ENCODE measurements at places on chromosomes 1 and 21.

- no peak for DNase-seq
Observed at GRCh38 chr1:181166377-181167196, 78.1 kb downstream of the IER5 start.

DNA sequence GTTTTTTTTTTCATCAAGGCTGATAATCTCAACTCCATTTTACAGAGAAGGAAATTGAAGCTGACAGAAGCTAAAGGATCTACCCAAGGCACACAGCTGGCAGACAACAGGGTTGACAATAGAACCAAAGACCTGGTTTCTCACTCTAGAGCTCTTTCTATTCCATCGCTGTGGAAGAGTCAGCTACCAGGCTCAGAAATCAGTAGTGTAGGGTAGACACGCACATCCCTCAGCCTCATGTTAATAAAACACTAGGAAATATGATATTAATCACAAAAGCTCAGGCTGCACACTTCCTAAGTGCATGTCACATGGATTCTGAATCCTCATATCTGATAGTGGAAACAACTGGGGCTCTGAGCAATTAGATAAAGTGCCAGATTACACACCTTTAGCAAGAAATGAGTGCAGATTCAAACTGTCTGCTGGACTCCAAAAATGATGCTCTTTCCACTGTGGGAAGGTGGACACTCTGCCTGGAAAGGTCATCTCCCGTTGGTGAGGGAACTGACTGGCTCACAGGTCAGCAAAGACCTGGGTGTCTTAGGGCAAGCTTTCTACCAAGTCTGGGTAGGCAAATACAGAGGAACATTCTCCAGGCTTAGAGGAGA lies 139.1 kb downstream of the TGFBR3 start:
- DNase-seq = no peak

- peak; percentile 31 for DNase-seq
Observed at GRCh38 chr1:244757091-244757939, 78.1 kb upstream of the COX20 start.

- DNase-seq = no peak
Observed at GRCh38 chr1:31069392-31069791, 3.9 kb upstream of the PUM1 start.

DNA sequence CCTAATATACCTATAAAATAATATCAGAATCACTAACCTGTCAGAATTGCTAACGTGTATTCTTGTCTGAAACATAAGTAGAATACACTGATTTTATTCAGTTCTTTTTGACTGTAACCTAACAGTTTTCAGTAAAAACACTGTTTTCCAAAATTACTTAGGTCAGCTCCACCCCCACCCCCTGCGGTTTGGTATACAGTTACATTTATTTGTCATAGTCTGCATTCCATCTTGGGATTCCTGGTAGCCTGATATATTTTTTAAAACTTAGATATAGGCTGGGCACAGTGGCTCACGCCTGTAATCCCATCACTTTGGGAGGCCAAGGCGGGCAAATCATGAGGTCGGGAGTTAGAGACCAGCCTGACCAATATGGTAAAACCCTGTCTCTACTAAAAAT lies 19.8 kb upstream of the ABCD3 start:
- DNase-seq = no peak

DNA sequence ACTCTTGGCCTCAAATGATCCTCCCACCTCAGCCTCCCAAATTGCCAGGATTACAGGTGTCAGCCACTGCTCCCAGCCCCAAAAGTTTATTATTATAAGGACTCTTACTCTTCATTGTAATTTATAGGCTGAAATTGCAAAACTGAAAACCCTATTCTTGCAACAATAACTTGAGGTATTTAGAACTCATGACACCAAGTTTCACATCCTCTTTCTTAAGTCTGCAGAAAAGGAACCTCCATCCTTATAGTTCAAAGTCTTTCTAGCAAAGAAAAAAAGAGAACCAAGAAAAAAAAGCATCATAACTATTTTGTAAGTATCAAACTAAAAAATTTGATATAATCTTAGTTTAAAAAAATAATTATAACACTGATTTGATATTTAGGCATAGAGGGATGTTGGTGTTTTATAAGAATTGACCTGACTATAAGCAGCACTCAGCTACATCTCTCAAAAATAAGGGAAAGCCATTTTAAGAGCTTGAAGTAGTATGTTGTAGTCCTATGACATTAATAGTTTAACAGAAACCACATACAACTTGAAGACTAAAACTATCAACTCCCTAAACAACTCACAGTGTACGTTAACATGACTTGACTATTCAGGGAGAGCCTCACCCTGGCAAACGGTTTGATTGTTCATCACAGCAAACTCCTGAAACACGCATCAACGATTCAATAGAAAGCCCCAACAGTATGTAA lies 122.4 kb downstream of the AKT3 start:
- DNase-seq = no peak

- DNase-seq = no peak
Observed at GRCh38 chr1:90273241-90273774, 278.4 kb downstream of the ZNF326 start.

DNA sequence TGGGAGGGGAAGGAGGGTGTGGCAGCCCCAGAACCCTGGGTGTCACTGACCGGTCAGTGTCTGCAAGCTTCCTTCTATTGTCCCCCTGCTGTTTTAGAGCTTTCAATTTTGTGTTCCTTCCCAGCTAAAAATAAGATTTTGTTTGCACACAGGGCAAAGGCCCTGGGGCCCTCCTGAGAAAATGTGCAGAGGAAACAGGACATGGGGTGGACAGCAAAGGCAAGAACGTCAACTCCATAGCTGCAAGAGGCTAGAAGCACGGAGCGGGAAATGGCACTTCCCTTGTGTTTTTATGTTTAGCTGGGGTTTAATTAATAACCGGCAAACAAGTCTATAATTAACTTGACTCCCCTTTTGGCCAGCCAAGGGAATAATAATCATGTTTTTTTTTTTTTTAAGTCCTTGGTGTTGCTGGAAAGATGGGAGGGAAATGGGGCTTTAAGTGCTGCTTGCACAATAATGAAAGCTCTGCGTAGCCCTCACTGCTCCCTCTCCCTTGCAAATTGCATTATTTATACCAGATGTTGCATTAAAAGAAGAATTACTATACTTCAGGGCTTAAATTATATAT lies 261.4 kb upstream of the USP24 start:
- no peak for DNase-seq
